ENCODE measurements at places on chromosomes 4 and X. TPM values are rescaled to one million over a fixed set of nuclear protein-coding genes. Genes with fewer than 3 reads are reported as not detected.

Gene DCLK2
- total RNA-seq = not detected

Gene TMSB15A
- total RNA-seq = 2.4 TPM

Gene CPZ
- total RNA-seq = not detected

Gene ZBTB49
- total RNA-seq = 3.9 TPM

Gene FAM53A
- 5.4 TPM for total RNA-seq

Gene LRP2BP
- total RNA-seq = 1.7 TPM

Gene FRMD7
- not detected for total RNA-seq

Gene PLRG1
- 92.6 TPM for total RNA-seq

Gene USP27X
- 1.2 TPM for total RNA-seq

Gene TCEAL6
- not detected for total RNA-seq

Measured in activated naive CD4-positive, alpha-beta T cell treated with anti-CD3 and anti-CD28 coated beads, Interleukin-2, amount 50 U/mL, for 72 hours (primary cell).